Right lung (tissue), 10 donors: ENCODE measurements at places on chromosomes 3 and 15. TPM values are rescaled to one million over a fixed set of nuclear protein-coding genes. Genes with fewer than 3 reads are reported as not detected.

The IQCH gene
- 2.4 TPM for polyA plus RNA-seq

The PIERCE2 gene
- polyA plus RNA-seq, result 4.2 TPM

The ZNF502 gene
- 13.6 TPM for polyA plus RNA-seq

The CCR4 gene
- 0.89 TPM for polyA plus RNA-seq

The AHSG gene
- polyA plus RNA-seq, result not detected

The P2RY13 gene
- 1.1 TPM for polyA plus RNA-seq

The BAHD1 gene
- polyA plus RNA-seq, result 13.5 TPM

The LINGO1 gene
- 15.0 TPM for polyA plus RNA-seq

The CCDC50 gene
- 79.6 TPM for polyA plus RNA-seq

The SAMD7 gene
- polyA plus RNA-seq, result not detected

The FAM3D gene
- polyA plus RNA-seq, result 4.8 TPM

The SLCO2A1 gene
- 51.4 TPM for polyA plus RNA-seq

The FANCD2OS gene
- polyA plus RNA-seq, result 0.57 TPM

The MESP1 gene
- polyA plus RNA-seq, result not detected

The SRGAP3 gene
- 22.3 TPM for polyA plus RNA-seq

The PGBD4 gene
- 1.9 TPM for polyA plus RNA-seq

The GRAMD2A gene
- 7.4 TPM for polyA plus RNA-seq

GRCh38 chr3:98697225-98697624, 65.9 kb upstream of the ST3GAL6 start:
- no peak for DNase-seq

- no peak for DNase-seq
Observed at GRCh38 chr3:115836944-115837343, 213.6 kb downstream of the GAP43 start.

DNA sequence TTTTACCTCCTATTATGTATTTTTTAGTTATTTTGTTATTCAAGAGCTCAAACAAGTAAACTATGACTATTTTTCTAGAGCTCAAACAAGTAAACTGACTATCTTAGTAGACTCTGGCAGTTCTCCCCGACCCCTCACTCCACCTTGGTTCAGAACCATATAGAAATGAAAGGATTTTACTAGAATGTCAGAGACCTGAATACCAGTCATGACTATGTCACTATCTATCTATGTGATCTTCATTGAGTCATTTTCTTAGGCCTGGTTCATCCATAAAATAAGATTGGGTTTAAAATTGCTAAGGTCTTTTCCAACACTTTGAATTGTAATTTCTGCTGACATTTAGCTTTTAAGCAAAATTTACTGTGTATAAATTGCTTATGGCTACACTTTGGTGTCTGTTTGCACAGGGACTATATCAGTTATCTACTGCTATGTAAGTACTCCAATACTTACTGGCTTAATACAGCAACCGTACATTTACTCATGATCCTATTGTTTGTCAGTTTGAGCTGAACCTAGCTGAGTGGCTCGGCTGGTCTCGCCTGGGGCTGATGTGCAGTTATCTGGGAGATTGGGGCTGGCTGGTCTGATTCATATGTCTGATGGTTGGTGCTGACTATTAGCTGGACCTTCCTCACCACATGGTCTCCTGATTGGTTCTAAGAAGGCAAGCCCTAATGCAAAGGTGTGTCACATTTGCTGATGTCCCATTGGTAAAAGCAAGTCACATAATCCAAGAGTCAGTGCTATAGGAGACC, 37.0 kb downstream of the RASA2 start:
- DNase-seq, result no peak

- no peak for DNase-seq
Observed at GRCh38 chr3:175121225-175121624, 262.1 kb downstream of the NAALADL2 start.

DNA sequence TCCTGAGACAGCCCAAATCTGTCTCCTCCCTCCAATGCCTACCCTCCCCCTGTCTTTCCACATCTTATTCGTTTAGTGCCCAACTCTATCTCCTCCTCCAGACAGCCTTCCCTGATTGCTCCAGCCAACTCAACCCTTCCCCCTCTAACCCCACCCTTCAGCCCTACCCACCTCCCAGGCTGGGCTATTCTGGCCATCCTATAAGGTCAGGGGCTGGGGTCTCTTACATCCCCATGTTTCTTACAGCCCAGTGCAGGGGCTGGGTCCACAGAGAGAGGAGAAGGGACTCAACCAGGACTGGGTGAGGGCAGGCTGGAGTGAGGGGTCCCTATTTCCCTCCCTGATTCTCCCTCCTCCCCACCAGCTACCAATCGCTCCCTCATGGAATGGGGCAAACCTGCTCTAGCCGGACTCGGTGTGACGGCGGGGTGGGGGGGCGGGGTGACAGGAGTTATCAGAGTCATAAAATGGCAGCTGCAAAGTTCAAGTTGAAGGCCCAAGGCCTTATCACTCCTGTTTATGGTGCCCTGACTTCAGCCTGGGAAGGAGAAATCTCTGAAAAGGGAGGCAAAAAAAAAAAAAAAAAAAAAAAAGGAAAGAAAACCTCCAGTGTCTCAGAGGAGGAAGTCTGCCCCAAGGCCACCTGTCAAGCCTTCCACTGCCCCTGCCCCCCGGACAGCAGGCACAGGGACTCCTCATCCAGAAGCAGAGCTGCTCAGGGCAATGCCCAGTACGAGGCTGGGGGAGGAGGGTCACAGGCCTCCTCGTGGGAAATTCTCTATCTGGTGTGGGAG, 2.1 kb downstream of the VIPR1 start:
- DNase-seq, result no peak

GRCh38 chr3:186481526-186481925, 62.7 kb downstream of the CRYGS start:
- no peak for DNase-seq

GRCh38 chr3:156161172-156161571, 40.8 kb downstream of the KCNAB1 start:
- no peak for DNase-seq

- DNase-seq, result no peak
Observed at GRCh38 chr15:72737061-72737460, 46.5 kb downstream of the ADPGK start.

DNA sequence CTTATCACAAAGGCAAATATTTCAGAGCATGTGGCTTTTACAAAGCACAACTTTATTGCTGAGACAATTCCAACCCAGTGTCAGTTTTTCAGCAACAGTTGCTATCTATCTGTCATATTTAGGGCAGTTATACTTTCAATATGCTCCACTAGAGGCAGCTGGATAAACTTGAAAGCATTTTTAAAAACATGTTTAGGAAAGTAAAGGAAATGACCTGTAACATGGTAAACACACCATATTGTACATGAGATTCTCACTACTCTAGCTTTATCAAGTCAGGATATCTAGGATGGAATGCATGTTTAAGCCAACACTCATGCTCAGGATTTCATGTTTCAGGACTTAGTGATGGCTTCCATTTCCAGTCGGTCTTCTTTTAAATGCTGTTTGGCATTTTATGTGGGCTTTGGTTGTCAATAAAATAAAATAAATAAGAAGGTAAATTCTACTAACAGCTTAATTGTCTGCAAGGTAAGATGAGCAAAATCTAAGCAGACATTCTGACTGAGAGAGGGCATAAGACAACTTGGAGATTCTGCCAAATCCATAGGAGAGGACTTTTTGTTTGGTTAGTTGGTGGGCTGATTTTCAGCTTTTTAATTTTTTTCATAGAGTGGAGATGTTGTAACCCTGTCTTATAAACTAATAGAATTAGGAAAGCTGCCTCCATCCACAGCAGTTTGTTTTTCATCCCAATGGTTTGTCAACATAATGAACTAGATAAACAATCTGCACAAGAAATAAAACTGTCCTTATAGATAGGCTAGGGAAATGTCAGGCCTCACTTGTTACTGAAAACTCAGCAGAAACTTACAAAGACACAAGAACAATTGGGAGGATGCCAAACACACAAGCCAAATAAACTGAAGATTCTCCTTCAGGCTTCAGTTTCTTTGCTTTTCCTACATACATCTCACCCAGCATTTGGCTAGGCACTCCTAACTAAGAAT, 63.4 kb upstream of the CPB1 start:
- peak; percentile 77 for DNase-seq

DNA sequence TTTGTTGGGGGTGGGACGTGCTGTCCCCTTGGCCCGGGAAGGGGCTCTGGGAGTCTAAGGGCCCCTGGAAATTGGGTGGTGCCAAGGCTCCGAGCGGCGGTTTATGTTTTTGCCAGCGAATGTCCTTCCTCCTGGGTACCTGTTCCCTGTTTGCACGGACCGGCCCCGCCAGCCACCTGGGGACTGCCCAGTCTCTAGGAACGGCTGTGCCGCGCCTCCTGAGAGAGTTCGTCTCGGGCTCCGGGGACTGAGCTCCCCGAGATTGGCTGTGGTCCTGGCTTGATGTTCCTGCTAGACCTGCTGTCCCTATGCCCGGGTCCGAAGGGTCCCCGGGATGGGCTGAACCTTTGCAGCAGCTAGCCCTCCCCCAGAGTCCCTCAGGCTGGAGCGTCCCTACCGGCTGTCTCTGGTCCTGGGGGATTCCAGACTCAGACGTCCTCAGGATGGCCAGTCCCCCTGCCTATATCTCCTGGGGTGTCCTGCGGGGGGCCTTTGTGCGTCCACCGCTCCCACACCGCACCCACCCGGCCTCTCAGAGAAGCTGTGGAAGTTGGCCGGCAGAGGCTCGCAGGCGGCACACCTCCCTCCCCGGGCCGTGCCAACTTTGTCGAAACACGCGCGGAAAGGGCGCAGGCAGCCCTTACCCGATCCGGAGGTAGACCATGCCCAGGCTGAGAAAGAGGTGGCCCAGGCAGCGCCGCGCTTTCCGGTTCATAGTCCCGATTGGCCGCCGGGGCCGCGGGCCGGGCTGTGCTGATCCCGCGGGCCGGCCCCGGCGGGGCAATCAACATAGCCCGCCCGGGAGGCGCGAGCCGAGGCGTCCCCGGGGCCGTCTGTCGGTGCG, 547 bp downstream of the WNT7A start:
- no peak for DNase-seq

- DNase-seq, result no peak
Observed at GRCh38 chr3:172097585-172097984, 58.2 kb downstream of the FNDC3B start.

- DNase-seq, result no peak
Observed at GRCh38 chr3:70517124-70517890, 204.9 kb upstream of the MDFIC2 start.

- DNase-seq, result no peak
Observed at GRCh38 chr3:134474956-134475355, 10.8 kb downstream of the ANAPC13 start.

- peak; percentile 45 for DNase-seq
Observed at GRCh38 chr15:82942691-82943090, 9.8 kb downstream of the HOMER2 start.

DNA sequence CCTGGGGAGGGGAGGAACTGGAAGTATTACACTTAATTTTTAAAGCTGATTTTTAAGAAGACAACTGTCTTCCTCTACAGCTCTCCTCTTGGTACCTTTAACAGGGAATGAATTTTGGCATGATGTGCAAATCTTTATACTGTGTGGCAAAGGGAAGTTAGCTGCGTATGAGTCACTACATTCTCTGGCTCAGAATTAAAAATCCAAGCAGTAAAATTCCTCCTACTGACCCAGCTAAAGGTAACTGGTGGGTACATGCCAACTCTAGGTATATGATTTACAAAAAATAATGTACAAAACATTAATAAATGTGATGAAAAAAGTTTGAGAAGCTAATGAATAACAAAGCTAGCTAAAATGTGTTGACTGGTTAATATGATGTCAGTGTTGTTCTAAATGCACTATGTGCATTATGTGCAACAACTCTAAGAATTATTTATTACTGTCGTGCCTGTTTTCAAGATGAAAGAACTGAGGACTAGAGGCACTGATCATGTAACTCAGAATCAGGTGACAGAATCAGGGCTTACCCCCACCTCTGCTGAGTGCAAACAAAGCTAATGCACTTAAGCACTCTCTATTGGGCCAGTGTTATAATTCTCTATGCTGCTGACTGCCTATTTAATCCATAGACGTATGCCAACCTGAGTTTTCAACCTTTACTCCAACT, 194.7 kb upstream of the CADPS start:
- DNase-seq, result no peak

GRCh38 chr3:18258492-18258891, 166.6 kb downstream of the SATB1 start:
- no peak for DNase-seq

DNA sequence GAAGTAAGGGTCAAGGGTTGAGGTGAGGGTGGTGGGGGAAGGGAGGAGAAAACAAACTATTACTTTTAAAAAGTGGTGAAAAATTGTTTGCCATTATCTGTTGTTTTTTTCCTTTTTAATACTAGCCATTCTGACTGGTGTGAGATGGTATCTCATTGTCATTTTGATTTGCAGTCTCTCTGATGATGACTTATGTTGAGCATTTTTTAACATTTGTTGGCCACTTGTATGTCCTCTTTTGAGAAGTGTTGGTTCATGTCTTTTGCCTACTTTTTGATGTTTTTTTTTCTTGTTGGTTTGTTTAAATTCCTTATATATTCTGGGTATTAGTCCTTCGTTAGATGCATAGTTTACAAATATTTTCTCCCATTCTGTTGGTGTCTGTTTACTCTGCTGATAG, 185.9 kb upstream of the ANKRD28 start:
- DNase-seq, result no peak

GRCh38 chr15:82045179-82045891, 483 bp downstream of the MEX3B start:
- no peak for DNase-seq

- no peak for DNase-seq
Observed at GRCh38 chr3:50633230-50633790, 16.4 kb downstream of the MAPKAPK3 start.

DNA sequence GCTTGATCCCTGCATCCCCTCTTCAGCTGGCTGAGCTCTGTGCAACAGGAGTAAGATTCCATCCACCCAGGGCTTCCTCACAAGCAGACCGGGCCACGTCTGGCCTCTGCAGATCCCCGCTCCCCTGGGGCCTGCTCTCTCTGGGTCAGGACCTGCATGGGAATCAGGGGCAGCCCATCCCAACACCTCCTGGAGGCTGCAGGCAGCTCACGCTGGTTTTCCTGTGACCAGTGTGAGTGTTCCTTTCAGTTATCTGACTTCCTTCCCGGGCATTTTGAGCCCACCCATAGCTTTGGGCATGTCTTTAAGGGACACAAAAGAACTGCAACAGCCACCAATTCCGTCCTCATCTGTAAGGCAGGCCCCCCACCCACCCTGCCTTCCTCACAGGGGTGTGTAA, 16.3 kb downstream of the NUP210 start:
- DNase-seq, result no peak

DNA sequence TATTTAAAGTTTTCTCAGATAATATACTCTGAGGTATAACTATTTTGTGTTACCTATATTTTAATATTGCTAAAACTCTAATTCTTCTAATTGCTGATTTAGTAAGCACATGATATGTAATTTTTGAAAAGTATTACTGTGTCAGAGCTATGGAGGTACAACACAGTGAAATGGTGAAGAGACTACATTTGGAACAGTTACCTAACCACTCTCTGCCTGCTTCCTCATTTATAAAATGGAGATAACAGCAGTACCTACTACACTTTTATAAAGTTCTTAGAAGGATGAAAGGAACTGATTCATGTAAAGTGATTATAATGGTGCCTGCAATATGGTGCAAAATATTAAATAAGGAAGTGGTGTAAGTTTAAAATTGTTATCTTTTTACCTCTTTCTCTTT, 16.3 kb upstream of the NEK10 start:
- no peak for DNase-seq

DNA sequence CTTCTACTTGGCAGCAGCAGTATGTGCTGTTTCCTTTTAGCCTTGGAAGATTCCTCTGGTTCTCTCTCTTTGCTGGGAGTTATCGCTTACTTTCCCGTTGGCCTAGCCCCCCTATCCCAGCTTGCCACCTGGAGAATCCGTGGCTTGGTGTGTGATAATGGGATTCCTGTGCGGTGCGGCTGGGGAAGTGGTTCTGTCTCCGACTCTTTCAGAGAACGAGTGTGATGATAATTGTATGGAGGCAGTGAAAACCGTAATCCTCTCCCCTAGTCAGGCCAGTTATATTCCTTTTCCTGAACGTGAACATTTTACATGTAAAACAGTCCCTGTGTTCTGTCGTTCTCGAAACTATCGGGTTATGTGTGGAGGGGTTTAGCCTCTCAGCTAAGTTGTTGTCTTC, 300.1 kb upstream of the C2CD4B start:
- no peak for DNase-seq
